ENCODE measurements at places on chromosomes 6 and 20.

- no peak for DNase-seq
Observed at GRCh38 chr20:56995635-56996075, 270.8 kb downstream of the BMP7 start.

GRCh38 chr6:15490242-15491100, 172.4 kb downstream of the DTNBP1 start:
- DNase-seq, result no peak

- no peak for DNase-seq
Observed at GRCh38 chr6:5638666-5639065, 368.1 kb downstream of the NRN1 start.

DNA sequence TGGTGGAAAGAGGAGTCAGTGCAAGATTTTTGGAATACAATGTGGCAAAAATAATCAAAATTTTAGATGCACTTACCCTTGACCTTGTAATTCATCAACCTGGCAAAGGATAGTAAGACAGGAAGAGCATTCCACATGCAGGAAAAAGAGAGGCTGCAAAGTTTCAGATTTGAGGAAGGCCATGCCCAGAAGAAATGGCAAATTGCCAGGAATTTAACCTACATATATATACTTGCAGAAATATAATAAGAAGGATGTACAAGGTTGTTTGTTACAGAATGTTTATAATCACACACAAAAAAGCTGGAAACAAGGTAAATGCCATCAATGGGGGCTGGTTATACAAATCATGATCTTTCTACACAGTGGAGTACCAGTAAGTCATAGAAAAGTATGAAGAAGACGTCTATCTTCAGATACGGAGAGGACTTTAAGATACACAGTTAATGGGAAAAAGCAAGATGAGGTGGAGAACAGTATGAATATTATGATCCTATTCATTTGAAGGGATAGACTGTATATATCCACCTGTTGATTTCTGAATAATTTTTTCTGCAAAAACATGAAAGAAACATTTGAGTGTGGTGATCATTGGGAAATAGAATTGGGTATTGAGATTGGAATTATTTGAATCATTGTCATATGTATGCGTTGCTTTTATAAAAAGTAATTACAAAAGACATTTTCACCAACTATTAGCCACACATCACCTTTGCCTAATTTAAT, 253.8 kb downstream of the TBC1D7 start:
- DNase-seq, result no peak

DNA sequence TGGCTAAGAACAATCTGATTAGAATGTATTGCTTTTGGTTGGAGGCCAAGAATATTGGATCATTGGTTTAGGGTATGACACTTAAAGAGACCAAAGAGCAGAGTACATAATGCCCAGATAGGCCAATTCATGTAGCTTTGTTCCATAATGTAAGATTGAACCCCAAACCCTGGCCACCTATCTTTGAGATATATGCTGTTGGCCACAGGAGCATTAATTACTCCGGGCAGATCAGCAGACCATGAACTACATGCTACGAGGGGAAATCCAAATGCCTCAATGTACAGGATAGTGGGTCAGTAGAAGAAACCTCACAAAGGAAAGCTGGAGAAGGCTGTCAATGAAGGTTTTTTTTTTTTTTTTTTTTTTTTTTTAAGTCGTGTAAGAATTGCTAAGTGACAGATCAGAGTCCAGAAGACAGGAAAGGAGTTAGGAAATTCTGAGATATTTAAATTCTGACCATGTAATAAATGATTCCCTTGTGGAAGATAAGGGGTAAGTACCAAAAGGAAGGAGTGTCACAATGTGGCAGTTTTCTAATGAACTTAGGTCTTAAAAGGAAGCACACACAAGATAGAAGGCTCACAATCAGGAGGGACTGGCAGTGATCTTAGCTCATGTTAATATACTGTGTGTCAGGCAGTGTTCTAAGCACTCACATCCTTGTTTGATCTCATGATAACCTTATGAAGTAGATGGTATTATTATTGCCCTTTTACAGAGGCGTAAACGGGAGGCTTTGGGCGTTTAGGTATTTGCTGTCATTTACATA, 61.4 kb downstream of the CARMIL1 start:
- no peak for DNase-seq

GRCh38 chr6:166197361-166197760, 29.7 kb upstream of the TBXT start:
- no peak for DNase-seq

GRCh38 chr20:45890077-45890984, 677 bp downstream of the NEURL2 start:
- DNase-seq, result no peak

DNA sequence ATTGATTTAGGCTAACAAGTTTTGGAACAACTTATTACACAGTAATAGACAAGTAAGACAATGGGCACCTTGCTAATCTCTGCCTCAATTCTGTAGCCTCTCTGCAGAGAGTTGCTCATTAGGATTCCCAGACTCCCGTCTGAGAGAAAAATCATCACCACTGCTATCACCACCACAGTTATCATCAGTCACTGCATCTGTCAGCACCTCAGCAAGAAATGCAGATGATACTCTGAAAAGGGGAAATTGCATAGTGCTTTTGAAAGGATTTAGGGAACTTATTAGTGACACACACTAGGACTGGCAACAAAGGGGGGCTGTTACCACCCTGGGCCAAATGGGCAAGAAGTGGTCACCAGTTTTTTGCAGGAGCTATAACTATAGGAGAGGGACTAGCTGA, 39.9 kb downstream of the FOXA2 start:
- DNase-seq, result no peak

GRCh38 chr20:62641321-62642050, 817 bp upstream of the SLCO4A1 start:
- no peak for DNase-seq

DNA sequence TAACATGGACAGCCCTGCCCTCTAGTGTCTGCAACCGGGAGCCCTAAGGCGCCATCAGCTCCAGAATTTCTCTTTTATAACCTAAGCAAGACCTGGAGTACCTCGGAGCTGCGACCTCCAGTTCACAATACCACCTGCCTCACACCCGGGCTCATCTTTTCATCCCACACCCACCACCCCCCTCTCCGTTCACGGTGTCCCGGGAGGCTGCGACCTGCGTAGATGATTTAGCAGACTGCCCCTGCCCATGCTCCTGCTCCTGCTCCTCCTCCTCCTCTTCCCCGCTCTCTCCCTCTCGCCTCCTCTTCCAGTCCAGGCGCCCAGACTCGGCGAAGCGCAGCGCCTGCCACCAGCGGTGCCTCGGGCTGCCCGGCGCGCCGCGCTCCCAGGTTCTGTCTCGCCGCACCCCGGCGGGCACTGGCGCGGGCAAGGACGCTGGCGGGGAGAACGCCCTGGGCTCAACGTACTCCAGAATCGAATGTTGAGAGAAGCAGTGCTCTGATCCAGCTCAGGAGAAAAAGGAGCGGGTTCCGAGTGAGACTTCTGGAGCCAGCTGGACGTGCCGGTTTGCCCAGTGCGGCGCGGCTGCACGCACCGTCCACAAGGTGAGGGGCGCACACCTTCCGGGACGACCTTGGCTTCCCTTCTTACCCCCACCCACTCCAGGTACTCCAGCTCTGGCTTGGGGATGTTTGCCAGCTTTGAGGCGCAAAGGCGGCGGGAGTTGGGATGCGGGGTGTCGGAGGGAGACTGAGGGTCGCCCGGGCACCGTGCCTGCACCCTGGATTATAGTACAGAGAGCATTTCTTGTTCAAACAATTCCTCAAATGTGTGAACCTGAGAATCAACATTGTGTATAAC, at the start of gene HTR1E:
Gene HTR1E (plus strand): TSS at position 310 of the 861 bp plus-strand sequence. CDS start 77,807 bp downstream, outside the sequence.
- peak; percentile 55 for DNase-seq

DNA sequence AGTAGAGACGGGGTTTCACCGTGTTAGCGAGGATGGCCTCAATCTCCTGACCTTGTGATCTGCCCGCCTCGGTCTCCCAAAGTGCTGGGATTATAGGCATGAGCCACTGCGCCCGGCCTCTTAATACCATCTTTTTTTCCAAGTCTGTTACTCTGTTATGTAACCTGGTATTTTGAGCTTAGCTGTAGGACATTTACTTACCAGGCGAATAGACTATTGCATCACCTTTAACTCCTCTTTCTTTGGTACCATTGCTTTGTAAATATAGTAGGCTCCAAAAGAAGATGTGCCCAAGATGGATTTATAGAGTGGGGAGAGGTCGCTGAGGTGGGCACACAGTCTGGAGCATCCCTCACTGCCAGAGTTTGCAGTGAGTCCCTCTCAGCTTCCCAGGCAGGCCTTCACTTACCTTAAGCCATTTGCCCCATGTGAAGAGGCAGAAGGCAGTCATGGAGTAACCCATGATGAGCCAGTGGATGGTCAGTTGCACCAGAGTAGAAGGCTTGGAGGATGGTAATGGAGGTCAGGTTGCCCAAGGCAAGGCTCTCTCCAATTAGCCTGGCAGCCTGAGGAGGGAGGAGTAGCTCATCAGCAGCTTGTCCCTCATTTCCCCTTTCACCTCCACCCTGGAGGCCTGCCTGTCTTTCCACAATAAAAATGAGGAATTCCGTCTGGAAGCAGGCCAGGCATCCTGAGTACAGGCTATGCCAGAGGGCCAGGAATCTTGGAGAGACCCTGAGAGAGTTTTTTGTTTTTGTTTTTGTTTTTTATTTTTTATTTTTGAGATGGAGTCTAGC, 9.7 kb downstream of the TIAM2 start:
- no peak for DNase-seq

- no peak for DNase-seq
Observed at GRCh38 chr6:36426622-36427021, 16.0 kb downstream of the PXT1 start.

DNA sequence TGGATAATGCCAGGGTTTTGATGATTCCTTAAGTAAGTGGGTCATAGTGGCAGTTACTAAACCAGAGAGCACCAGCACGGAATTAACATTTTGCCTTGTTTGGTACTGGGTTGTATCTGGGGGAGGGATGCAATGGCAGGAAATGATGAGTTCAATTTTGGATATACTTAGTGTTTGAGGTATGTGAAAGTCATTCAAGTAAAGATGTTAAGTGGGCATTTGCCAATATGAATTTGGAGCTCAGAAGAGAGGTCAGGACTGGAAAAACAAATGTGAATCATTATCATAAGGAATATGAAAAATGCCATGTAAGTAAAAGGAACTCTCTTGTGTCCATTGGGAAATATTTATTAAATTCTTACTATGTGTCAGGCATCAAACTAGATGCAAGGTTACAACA, 6.2 kb downstream of the PXT1 start:
- DNase-seq, result no peak

DNA sequence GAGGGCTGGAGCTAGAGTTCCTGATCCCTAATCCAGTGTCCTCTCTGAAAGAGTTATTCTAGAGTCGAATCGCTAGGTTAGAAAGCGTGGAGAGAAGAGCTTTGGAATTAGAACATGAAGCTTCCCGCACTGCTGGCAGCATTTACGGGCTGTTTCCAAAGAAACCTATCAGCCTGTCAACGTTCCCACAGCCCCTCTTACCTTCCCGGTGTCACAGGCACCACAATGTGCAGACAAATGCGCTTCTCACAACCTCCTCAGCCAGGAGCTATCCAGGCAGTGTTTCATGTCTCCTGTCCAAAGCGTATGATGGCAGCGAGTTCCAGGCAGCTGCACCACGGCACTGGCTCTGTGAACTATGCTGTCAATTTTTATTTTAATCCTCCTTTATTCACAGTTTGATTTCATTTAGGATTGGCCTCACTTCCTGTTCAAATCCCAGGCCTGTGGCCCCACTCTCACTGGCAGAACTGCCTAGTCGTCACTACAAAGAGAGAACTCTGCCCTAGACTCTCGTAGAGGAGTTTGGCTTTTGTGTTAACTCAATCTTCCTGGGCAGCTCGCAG, 322.8 kb upstream of the SOX4 start:
- no peak for DNase-seq

- DNase-seq, result no peak
Observed at GRCh38 chr6:111871725-111872400, 1.4 kb downstream of the FYN start.

DNA sequence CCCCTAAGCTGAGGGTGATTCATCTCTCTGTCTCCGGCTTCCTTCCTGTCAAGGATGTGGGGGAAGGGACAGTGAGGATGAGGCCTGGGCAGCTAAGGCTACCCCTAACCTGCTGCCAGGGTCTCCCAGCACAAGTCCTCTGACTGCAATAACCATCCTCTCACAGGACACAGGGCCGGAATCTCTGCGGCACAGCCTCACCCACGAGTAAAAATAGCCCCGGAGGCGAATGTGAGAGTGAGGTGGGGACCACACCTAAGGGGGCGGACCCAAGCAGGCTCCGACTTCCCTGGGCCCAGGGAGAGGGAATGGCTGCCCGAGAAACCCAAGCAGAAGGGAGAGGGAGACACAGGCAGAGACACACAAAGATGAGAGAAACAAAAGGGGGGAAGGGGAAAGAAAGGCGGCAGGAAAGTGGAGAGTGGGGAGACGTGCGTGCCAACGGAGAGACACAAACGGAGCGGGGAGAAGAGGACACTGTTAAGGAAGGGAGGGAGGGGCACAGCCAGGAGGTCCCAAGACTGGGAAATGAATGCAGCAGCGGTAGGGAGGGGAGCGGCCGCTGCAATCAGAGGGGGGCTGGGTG, 1.4 kb downstream of the CLIC1 start:
- DNase-seq, result no peak

- no peak for DNase-seq
Observed at GRCh38 chr20:50562262-50562701, 52.1 kb downstream of the PTPN1 start.

DNA sequence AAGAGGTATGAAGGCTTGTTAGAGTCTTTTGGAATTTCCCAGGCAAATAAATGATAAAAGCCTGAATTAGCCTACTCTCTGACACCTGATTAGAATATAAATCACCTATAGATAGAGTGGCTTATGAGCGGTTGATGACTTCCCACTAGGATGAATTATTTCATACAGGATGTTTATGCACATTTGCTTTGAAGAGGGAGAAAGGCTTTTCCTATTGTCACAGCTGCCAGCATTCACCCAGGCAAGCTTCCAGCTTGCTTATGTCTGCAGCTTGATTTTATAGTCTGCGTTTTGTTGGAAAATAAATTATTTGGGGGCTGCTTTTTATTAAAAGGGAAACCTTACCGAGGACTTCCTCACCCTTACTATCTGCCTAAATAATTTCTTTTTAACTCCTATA, 51.3 kb upstream of the EIF2S2 start:
- DNase-seq, result no peak

- no peak for DNase-seq
Observed at GRCh38 chr6:116476002-116476678, 15.0 kb downstream of the CALHM6 start.

- peak; percentile 18 for DNase-seq
Observed at GRCh38 chr6:52517502-52518278, 59.2 kb downstream of the TRAM2 start.

Measured in NCI-H1694 (cell line).